NCI-H2107 (cell line): ENCODE measurements at places on chromosomes 12 and 14.

- DNase-seq = no peak
These were observed 269.2 kb downstream of the ALG10 start for GRCh38 chr12:34291426-34291901.

DNA sequence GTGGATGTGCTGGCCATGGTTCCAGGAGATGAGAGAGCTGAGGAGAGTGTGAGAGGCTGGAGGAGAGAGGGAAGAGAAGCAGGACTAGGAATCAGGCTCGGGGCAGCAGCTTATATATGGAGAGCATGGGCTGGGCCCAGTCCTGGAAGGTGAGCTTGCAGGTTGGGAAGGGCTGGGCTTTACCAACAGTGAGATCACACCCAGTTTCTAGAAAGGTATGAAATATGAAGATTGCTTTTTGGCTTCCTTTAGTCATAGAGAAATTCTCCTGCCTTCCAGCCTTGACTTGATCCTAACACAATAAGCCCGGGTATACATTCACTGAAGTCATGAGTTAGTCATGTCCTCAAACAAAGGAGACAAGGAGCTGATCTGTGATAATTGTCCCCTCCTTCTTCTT, at the start of gene KRT6A:
Gene KRT6A (minus strand): TSS at position 86 of the 400 bp plus-strand sequence. CDS start 69 bp downstream, at position 17.
- no peak for DNase-seq

GRCh38 chr12:85642808-85643207, 193.4 kb downstream of the RASSF9 start:
- no peak for DNase-seq

DNA sequence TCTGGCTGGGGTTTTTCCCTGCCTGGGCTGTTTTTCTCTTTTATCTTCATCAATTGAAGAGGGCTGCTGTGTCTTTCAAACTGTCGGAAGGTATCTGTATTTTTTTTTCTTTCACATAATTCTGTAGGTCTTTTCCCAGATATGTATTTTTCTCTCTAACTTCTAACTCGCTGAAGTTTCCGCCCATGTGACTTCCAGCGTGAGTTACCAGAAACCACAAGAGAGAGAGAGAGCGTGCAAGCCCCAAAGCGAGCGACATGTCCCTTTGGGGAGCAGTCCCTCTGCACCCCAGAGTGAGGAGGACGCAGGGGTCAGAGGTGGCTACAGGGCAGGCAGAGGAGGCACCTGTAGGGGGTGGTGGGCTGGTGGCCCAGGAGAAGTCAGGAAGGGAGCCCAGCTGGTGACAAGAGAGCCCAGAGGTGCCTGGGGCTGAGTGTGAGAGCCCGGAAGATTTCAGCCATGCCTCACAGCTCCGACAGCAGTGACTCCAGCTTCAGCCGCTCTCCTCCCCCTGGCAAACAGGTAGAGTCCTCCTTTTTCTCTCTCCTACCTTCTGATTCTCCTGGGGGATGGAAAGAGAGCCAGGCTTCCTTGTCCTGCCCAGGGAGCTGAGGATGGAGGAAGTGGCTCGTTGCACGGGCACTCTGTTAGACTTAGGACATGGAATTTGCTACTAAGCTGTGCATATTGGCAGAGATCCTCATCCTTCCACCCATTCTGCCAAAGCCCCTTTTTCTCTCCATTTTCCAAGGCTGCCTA, at the start of gene BATF:
Gene BATF (plus strand): TSS at position 246 of the 759 bp plus-strand sequence. CDS start 214 bp downstream, at position 460.
- DNase-seq = no peak

DNA sequence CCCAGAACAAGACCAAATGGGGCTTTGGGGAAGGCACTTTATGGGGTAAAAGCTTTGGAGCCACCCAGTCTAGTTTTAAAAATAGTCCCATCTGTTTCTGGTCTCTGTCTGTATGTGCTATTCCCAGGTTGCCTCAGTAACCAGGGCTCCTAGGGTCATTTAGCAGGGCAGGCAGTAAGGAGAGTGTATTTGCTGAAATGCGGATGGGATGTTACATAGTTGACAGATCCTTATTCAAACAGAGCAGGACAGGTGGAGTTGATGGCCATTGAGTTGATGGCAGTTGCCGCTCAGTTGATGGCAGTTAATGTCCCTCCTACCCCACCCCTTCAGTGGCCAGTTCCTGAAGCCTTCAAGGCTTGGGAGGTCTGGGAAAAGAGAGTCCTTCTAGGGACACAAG, 4.6 kb downstream of the ZC3H10 start:
- DNase-seq = no peak

DNA sequence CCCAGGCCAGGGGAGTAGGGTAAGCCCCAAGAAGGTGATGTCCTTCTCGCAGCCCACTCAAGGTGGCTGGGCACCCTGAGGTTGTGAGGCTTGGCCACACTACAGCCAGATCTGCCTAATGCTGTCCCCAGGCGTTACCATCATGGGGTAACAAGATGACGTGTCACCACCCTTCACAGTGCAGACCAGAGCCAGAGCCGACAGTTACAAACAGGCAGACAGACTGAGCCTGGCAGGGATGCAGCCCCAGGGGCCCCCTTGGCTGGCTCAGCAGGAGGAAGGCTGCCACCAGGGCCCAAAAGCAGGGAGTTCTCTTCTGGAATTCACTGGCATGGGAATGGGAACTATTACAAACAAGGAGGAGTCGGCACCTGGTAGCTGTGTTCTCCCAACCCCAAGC, 302.7 kb upstream of the NOS1 start:
- DNase-seq = no peak
